Stomach (tissue), 19 donors: ENCODE measurements at places on chromosomes 7 and 10.

DNA sequence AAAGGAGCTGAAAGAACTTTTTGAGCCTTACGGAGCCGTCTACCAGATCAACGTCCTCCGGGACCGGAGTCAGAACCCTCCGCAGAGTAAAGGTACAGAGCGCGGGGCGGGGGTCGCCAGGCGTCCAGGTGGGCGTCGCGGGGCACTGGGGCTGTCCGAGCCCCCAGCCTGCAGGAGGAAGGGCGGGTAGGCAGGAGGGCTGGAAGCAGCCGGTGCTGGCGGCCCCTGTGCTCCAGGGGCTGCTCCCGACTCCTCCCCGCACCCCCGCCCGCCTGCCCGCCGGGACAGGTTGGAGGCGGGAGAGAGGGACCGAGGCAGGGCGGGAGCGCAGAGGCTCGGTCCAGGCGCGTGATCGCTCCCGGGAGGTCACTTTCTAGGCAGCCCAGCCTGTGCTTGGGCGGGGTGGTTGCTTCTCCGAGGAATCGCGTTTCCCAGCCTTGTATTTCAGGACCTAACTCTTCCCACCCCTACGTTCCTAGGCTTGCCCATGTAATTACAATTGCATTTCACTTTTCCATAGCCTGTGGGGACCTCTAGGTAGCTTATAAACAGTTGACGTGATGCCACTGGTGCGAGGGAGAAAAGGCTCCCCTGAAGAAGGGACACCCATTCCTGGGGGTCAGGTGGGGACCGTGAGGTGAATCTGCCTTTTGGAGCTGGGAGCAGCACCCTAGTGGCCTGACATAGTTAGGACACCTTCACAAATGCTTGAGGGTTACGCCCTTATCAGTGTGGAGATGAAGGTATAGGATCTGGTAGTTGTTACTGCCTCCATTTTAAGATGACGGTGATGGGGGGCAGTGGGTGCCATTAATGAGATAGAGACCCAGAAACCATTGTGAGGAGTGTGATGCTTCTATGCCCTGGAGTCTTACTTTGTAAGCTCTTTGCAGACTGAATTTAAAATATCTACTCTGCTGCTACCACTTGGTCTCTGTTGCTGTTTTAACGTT is 148.2 kb downstream of the CELF2 start:
- H3K27me3 ChIP-seq, result peaks cover 19% of the 10 kb centered on the region
- peak; percentile 43 for DNase-seq
- H3K4me1 ChIP-seq, result peaks cover 47% of the 10 kb centered on the region
- H3K36me3 ChIP-seq, result no peaks in the 10 kb centered on the region
- H3K27ac ChIP-seq, result peak overlapping the region; percentile 88

- no peaks in the 10 kb centered on the region for H3K4me1 ChIP-seq
- no peak for DNase-seq
- H3K27me3 ChIP-seq, result no peaks in the 10 kb centered on the region
- no peak overlapping the region for H3K4me3 ChIP-seq
- H3K27ac ChIP-seq, result no peak overlapping the region
Observed at GRCh38 chr10:59575269-59575668, 134.4 kb downstream of the SLC16A9 start.

GRCh38 chr10:17381502-17382142 is 72.8 kb downstream of the ST8SIA6 start:
- H3K27ac ChIP-seq, result no peak overlapping the region
- DNase-seq, result no peak
- no peaks in the 10 kb centered on the region for H3K4me1 ChIP-seq
- no peaks in the 10 kb centered on the region for H3K36me3 ChIP-seq
- no peak overlapping the region for H3K4me3 ChIP-seq
- H3K27me3 ChIP-seq, result no peaks in the 10 kb centered on the region

- peaks cover 12% of the 10 kb centered on the region for H3K4me1 ChIP-seq
- H3K36me3 ChIP-seq, result no peaks in the 10 kb centered on the region
- no peak overlapping the region for H3K27ac ChIP-seq
- H3K27me3 ChIP-seq, result no peaks in the 10 kb centered on the region
- H3K4me3 ChIP-seq, result no peak overlapping the region
- peak; percentile 63 for DNase-seq
Observed at GRCh38 chr7:51647931-51648351, 331.3 kb upstream of the COBL start.

- H3K27ac ChIP-seq, result no peak overlapping the region
- DNase-seq, result no peak
- no peak overlapping the region for H3K4me3 ChIP-seq
- peaks cover 18% of the 10 kb centered on the region for H3K4me1 ChIP-seq
Observed at GRCh38 chr7:20438248-20438647, 107.5 kb downstream of the ITGB8 start.

DNA sequence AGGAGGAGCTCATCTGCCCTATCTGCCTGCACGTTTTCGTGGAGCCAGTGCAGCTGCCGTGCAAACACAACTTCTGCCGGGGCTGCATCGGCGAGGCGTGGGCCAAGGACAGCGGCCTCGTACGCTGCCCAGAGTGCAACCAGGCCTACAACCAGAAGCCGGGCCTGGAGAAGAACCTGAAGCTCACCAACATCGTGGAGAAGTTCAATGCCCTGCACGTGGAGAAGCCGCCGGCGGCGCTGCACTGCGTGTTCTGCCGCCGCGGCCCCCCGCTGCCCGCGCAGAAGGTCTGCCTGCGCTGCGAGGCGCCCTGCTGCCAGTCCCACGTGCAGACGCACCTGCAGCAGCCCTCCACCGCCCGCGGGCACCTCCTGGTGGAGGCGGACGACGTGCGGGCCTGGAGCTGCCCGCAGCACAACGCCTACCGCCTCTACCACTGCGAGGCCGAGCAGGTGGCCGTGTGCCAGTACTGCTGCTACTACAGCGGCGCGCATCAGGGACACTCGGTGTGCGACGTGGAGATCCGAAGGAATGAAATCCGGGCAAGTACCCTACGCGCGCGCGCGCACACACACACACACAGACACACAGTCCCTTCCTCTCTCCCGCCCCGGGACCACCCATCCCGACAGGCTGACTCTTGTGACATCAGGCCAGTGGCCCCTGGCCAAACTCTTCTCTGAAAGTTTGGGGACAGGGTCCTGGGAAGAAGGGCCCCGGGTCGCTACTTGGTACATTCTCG is 538 bp downstream of the TRIM8 start:
- H3K27ac ChIP-seq, result peak overlapping the region; percentile 99
- H3K36me3 ChIP-seq, result no peaks in the 10 kb centered on the region
- peaks cover 54% of the 10 kb centered on the region for H3K4me1 ChIP-seq
- H3K4me3 ChIP-seq, result peak overlapping the region; percentile 77

- H3K36me3 ChIP-seq, result no peaks in the 10 kb centered on the region
- H3K27ac ChIP-seq, result no peak overlapping the region
- DNase-seq, result no peak
- no peaks in the 10 kb centered on the region for H3K4me1 ChIP-seq
- H3K4me3 ChIP-seq, result no peak overlapping the region
- no peaks in the 10 kb centered on the region for H3K27me3 ChIP-seq
Observed at GRCh38 chr10:6615971-6616370, 35.9 kb upstream of the PRKCQ start.
